ENCODE measurements at places on chromosomes 1 and 21.
A peak's percentile ranks its signal among the peaks of the same experiment; 100 is the strongest.

GRCh38 chr1:108533351-108534083 lies 26.4 kb upstream of the EEIG2 start:
- no peak for DNase-seq
- no peaks in the 10 kb centered on the region for H3K27me3 ChIP-seq
- no peak overlapping the region for H3K27ac ChIP-seq
- peaks cover 30% of the 10 kb centered on the region for H3K4me1 ChIP-seq

DNA sequence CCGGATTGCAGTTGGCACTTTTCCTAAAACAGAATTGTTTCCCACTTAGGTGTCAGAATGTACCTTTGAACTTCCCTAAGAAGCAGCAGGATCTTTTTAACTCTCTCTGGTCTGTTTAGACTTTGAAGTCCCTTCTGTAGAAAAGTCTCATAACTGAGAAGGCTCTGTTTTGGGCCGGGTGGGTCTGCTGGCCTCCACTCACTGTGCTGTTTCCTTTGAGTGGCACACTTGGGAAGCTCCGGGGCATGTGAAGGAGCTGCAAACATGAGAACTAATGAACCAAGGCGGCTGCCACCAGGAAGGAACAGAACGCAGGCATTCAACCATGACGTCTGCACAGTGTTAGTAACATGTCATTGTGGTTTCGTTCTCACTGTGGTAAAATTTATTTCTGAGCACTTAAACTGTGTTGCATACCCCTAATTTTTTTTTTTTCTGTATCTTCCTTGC lies 19.5 kb upstream of the NCMAP start:
- peaks cover 17% of the 10 kb centered on the region for H3K36me3 ChIP-seq
- H3K4me1 ChIP-seq, result peaks cover 73% of the 10 kb centered on the region
- H3K27ac ChIP-seq, result peak overlapping the region; percentile 95
- H3K27me3 ChIP-seq, result no peaks in the 10 kb centered on the region

DNA sequence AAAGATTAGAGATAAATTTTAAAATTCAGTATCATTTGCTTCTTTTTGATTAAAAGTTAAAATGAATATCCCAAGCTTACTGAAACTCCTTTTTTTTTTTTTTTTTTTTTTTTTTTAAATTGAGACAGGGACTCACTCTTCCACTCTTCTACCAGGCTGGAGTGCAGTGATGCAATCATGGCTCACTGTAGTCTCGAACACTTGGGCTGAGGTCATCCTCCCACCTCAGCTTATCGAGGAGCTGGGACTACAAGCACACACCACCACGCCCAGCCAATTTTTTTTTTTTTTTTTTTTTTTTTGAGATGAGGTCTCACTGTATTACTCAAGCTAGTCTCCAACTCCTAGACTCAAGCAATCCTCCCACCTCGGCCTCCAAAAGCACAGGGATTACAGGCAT lies 92.1 kb upstream of the RGS18 start:
- H3K4me1 ChIP-seq, result no peaks in the 10 kb centered on the region
- no peaks in the 10 kb centered on the region for H3K27me3 ChIP-seq
- H3K27ac ChIP-seq, result no peak overlapping the region

- DNase-seq, result no peak
- H3K36me3 ChIP-seq, result no peaks in the 10 kb centered on the region
Observed at GRCh38 chr21:38258521-38259485, 2.0 kb downstream of the KCNJ15 start.

- H3K4me3 ChIP-seq, result peak overlapping the region; percentile 46
- H3K36me3 ChIP-seq, result no peaks in the 10 kb centered on the region
- peaks cover 8% of the 10 kb centered on the region for H3K4me1 ChIP-seq
- no peak for DNase-seq
- peaks cover 61% of the 10 kb centered on the region for H3K27me3 ChIP-seq
Observed at GRCh38 chr1:30684881-30685795, 38.2 kb downstream of the MATN1 start.
